ENCODE measurements at places on chromosomes 1 and 21.

- no peak for DNase-seq
These were observed 91.9 kb downstream of the PCBP3 start for GRCh38 chr21:45735259-45736000.

GRCh38 chr21:45528981-45529784 lies 13.1 kb downstream of the SLC19A1 start:
- peak; percentile 27 for DNase-seq

- DNase-seq = no peak
These were observed 4.8 kb upstream of the RHCE start for GRCh38 chr1:25425098-25426085.

DNA sequence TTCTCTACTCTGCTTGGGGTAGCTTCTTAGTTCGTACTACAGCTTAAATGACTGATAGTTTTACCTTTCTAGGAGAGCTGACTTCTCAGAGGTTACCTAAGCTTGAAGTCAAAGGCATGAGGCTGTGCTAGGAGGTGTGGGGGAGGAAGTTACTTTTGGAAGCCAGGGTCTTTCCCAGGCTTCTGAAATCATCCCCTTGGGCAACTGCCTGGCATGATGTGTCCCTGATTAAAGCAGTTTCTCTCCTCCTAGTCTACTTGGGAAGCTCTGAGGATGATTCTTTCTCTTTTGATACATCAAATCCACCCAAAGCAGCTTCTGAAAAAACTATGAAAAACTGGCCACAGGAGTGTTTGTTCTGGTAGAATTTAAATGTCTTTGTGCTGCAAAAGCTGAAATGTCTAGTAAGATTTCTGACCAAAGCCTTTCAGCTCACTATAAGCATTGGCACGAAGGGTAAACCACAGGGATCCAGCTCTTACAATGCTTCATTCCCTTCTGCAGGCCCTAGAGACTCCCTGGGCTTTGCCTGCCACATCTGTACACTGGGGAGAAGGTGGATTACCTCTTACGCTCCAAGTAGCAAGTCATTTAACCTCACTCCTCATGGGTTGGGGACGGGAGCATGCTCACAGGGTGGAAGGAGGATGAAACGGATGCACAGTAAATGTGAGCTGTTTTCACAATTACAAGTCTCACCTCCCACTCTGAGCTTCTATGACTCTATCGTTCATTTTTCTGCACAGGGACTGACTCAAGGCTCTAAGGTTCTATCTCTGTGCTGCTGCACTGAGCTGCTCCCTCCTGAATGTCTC lies 59.6 kb downstream of the RUNX1 start:
- no peak for DNase-seq

DNA sequence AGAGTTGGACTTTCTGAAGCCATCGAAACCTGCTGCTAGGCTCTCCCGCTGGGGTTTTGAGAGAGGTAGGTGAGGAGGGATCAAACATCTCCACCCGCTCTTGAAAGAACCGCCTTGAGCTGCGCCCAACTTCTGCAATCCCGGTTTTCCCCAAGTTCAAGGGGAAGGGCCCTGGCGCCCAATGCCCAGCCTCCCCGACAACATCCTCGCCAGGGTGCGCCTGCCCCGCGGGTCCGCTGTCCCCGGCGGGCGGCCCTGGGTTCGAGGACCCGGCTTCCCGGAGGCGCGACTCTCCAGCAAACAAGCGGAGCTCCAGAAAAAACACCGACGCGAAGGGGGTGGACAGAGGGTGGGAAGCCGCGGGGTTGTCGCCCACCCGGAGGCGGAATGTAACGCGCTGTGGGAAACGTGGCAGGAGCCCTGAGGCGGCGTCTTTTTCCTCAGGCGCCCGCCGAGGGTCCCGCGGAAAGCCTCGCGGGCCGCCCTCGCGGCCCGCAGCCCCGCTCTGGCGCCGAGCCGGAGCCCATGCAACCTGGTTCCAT lies 607 bp downstream of the BTG3 start:
- DNase-seq = peak; percentile 31

GRCh38 chr1:38153066-38153777 lies 106.6 kb upstream of the POU3F1 start:
- no peak for DNase-seq

DNA sequence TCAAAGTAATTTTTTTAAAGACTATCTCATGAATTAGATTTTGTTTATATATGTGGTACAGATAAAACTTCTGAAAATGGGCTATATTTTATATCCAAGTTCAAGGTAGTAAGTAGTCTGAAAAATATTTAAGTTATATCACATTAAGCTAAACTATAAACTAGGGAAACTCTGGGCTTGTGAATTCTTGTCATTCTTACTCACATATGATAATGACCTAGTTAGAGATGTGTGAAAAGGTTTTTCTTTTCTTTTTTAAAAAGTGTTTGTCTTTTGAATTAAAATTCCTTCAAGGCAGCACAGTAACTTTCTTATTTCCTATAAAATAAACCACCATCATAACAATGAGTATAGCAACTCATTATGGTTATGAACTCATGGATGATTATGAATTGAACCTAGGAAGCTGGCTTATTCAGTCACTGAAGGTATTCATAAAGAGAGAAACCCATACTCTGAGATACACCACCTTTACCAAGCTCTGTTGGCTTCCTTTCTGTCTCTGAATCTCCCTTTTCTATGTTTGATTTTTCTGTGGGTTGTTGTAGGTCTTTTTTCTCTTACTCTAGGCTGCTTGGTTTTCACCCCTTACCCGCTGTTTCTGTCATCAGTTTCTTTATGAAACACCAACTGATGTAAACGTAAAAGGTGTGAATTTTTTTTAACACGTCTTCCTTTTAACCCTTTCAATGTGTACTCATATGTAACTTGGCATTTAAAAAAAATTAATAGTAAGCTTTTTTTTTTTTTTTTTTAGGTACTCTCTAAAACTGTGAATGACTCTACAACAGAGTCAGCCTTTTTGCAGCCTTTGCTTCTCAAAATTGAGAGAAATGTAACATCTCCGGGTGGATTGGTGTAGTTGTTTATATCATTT lies 25.2 kb downstream of the IL12RB2 start:
- no peak for DNase-seq

DNA sequence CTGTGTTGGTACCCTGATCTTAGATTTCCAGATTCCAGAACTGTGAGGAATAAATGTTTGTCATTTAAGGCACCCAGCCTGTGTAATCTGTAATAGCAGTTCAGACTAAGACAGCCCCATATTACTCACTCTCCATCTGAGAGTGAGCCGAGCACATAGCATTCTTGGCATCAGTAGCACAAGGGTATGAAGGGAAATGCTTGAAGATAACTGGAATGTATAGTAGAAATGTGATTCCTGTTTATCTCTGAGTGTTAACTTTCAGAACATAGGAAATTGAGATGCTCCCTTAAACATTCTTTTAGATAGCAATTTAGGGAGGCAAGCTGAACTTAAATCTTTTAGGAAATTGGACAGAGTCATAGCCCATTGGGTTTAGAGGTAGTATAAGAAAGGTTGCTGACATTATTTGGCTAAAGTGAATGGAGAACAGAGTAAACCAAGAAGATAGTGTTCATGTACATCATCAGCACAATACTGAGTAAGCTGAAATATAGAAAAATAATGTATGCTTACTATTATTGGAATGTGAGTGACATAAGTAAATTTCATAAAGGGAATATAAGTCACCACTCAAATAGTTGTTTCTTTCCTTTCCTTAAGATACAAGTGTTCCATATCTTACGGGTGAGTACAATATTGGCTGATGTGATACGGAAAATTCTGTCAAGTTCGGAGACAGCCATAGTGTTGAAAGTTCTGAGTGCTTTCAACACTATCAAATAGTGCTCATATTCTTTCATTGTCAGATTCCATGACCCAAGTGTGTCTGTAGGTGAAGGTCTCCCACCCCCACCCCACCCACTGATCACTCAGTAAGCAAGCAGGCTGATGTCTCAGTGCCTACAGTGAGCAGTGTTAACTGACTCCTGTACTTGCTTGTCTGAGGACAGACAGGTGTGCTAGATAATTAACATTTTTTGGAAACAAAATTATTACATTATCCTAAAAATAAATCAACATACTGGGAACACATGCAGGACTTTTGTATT lies 73.7 kb downstream of the LRRC8D start:
- no peak for DNase-seq

GRCh38 chr1:156742801-156743200 lies 1.9 kb upstream of the MRPL24 start:
- no peak for DNase-seq

DNA sequence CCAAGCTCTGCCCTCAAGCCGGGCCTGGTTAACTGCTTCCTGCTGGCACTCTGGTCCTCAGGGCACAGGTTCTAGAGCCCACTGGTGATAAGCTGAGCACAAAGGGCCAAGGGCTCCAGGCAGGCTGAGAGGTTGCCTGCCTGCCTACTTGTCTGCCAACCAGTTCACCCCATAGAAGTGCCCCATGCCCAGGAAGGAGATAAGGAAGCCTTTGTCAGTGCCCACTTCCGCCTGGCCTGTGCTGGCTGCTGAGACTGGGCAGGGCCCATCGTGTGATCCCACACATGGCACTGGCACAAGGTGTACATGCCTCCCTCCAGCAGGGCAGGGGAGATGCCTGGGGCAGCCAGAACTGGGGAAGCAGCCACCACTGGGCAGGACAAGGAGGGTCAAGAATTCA lies 24.1 kb downstream of the SLC9A1 start:
- DNase-seq = no peak

DNA sequence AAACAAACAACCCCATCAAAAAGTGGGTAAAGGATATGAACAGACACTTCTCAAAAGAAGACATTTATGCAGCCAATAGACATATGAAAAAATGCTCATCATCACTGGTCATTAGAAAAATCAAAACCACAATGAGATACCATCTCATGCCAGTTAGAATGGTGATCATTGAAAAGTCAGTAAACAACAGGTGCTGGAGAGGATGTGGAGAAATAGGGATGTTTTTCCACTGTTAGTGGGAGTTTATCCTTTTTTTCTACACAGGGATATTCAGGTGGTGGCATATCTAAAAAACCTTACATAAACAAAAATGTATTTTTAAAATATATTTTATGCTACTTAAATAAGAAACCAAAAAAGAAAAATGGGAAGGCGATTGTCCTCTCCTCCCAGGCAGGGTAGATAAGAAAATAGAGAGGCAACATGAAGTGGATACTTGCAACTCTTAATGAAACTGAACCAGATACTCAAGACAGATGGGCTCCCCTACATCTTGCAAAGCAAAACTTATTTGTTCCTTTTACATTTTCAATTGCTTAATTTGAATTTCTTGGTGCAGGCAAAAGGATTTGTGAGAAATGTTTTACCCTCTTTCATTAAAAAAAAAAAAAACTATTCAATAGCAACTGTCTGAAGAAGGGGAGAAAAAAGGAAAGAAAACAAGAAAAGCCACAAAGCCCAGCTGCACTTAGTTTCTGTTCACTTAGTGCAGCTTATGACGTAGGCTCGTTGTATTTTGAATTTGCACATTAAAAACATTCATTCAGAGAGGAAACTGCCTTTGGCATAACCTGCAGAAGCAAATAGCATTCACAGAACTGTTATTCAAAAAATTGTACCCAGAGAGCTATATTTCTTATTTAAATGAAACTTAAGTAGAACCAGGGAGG lies 36.9 kb upstream of the RGS1 start:
- peak; percentile 84 for DNase-seq

DNA sequence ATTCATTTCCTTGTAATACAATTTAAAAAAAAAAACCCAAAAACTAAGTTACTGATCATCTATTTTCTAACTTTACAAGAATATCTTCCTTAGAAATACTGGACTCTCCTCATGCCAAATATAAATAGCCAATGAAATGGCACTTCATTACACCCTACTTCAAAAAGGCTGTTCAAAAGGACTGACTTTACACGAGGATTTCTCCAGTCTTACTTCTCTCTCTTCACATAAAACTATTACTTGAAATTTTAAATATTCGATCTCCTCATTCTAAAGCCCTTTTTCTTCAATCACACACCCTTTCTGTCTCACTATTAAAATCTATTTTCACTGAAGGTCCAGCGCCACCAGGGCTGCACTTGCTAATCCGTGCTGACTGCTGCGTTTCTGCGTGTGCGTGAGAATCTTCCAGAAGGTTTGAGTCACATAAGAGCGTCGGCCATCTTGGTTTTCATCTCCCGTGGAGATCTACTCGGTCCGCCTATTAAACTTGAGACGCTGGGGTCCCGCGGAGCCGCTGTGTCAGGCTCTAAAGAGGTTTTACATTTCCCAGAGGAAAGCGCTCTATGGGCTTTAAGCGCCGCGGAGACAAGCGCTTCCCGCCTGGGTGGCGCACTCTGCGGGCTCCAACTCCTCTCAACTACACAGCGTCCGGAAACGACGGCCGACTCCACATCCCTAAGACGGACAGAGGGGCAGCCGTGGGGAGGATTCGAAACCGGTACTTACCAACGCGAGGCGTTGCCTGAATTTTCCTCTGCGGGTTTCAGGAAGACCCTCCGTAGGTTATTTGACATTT lies 631 bp downstream of the LRIF1 start:
- no peak for DNase-seq

GRCh38 chr1:9643351-9644256 lies 7.9 kb upstream of the PIK3CD start:
- peak; percentile 55 for DNase-seq

DNA sequence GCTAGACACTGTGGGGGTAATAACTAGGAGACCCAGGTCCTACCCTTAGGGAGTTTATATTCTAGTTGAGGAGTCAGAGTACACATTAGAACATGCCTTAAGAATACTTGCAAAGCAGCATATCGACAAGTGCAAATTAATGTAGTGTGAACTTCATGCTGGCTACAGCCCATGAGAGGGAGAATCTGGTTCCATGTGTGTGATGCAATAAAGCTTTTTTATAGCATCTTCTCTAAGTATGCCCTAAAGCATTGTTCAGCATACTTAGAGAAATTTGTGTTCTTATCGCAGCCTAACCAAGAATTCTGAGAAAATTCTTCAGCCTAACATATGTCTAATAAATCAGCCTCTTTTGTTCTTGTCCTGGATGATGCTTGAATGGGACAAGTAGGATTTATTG lies 95.5 kb downstream of the SDCCAG8 start:
- no peak for DNase-seq

DNA sequence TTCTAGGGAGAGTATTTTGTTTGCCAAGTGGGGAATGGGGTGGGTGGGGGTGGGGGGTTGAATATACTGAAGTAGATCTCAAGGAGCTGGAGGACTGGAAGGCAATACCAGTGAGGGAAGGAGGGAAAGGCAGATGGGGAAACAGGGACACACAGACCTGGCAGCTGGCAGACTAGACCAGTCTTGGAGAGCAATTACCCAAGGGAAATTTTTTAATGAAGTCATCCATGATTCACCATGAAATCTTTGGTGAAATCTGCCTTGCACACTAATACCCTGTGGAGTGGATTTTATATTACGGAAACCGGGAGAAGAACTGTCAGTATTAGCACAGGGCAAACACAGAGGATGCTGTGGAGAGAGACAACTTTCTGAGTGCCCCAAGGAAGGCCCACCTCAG lies 29.7 kb upstream of the MARK1 start:
- no peak for DNase-seq
